MG63 (cell line): ENCODE measurements at places on chromosomes 6 and 20.

DNA sequence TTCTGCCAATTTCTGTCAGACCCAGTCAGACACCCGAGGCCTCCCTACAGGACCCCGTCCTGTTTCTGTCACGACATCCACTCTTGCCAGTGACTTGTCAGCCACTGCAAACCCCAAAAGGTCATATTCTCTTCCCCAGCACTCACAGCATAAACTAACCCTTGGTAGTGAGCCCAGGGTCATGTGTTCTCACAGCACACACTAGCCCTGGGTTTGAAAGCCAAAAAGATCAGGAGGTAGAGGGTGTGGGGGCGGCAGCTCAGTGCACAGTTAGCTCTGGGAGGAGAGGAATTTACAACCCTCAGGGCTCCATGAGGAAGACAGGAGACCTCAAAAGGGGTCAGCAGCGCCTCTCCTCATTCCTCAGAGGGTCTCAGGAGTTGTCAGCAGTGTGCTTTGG, 9.9 kb upstream of the SNX9 start:
- DNase-seq, result peak; percentile 88

GRCh38 chr6:52547647-52548352, 29.1 kb downstream of the TRAM2 start:
- DNase-seq, result peak; percentile 61

DNA sequence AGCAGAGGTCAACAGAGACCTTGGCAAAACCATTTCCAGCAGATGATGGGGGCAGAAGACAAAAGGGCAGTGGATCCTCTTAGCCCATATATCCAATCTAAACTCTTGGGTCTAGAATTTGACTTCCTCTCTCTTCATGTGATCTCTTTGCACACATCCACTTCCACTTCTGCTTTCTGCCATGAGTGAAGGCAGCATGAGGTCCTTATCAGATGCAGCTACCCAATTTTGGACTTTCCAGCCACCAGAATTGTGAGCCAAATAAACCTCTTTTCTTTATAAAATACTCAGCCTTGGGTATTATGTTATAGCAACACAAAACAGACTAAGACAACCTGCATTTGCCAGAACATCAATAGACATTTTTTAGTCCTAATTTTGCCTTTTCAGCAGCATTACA, 191.6 kb downstream of the ADAT2 start:
- DNase-seq, result no peak

DNA sequence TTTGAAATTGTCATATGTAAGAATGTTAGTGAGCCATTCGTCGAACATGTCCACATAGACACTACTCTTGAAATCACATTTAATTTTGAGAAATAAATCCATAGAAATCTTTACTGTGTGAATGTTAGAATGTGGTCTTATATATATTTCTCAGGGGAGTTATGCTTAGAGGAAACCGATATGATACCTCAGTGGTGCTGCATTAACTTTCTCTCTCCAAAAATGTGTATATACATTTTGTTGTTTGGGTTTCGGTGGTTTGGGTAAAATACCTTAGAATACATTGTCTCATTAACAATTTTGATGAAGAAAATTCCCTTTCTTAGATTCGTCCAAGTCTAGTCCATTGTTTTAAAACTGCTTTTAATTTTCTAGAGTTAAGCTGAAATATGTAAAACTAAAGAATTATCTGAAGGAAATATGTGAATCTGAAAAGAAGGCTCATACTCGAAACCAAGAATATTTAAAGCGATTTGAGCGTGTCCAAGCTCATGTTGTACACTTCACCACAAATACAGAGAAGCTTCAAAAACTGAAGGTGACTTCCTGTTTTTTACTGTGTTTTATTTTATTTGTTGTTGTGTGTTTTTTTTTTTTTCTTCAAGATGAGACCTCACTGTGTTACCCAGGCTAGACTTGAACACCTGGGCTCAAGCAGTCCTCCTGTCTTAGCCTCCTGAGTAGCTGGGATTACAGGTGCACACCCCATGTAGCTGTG, 10.3 kb downstream of the KIZ start:
- DNase-seq, result no peak

- no peak for DNase-seq
These were observed 43.7 kb downstream of the NINL start for GRCh38 chr20:25541676-25542075.

DNA sequence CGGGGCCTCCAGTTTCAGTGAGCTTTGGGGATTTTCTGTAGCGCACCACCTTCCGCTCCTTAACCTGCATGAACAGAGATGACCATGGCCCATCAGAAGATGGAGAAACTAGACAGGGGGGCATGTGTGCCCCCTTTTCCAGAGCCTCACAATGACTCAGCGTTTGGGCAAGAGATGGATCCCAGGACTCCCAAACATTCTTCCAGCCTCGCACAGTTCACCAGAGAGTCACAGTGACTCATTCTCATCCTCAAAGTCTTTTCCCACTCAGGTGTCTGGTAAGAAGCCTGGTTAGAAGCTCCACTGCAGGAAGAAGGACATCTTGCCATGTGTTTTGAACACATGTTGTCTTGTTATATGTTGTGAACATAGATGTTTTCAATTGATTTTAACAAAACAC, 76.2 kb upstream of the FRMD1 start:
- peak; percentile 50 for DNase-seq

DNA sequence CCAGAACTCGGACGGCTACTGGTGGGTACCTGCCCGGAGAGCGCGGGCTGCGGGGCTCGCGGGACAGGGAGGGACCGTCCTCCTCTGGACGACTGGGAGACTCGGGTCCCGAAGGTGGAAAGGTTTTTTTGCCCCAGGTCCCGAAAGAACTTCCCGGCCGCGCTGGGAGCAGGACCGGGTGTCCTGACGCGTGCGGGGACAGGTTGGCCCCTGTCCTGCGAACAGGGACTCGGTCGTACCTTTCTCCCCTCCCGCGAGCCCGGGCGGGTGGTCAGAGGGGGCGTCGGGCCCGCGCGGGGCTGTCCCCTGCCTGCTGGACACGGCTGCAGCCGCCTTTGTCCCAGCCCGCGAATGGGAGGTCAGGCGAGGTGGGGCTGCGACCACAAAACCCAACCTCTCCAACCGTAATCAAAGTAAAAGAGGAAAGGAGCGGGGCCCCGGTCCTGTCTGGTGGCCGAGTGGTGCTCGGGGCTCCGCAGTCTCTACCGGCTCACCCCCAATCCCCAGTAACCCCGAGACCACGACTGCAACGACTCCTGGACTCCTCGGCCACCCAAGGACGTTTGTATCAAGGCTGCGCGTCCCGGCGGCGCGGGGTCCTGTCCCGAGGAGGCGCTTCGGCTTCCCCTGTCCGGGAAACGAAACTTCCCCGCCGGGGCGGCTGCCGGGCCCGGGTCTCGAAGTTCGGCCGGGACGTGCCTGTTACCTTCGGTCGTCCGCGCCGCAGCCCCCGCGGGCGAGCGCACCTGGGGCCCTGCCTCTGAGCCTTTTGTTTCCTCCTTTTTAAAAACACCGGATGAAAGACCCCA, 798 bp downstream of the DSP start:
- peak; percentile 3 for DNase-seq

GRCh38 chr6:107894809-107895396, 63.1 kb downstream of the SEC63 start:
- DNase-seq, result no peak

DNA sequence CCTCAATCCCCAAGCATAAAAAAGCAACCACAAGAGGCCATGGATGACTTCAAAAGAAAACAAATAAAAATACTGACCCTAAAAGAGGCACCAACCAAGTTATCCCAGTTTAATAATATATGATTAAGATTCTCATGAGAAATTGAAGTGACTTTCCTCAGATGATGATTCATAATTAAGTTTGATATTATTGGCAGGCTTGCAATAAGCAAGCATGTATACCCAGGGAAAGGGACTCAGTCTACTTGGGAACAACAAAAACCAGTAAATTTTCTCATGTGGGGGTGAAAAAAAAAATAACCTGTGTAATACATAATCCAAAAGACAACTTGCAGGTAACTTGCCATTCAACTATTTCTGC, 19.6 kb downstream of the JAG1 start:
- no peak for DNase-seq

DNA sequence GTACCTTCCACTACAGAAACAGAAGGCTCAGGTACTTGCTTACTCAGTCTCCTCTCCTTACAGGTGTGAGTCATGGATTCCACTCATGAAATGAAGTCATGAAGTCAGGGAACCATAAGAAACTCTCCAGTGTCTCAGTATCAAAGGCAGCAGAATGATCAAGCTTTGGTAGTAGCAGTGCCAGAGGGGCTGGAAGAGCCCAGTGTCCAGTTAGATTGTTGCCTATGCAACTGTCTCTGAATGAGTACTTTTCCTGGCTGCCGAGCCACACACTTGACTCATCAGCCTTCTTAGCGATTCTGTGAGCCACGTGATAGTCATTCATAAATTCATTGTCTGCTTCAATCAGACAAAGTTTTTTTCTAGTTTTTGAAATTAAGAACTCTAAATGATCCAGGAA, 52.2 kb upstream of the DTNBP1 start:
- peak; percentile 58 for DNase-seq

DNA sequence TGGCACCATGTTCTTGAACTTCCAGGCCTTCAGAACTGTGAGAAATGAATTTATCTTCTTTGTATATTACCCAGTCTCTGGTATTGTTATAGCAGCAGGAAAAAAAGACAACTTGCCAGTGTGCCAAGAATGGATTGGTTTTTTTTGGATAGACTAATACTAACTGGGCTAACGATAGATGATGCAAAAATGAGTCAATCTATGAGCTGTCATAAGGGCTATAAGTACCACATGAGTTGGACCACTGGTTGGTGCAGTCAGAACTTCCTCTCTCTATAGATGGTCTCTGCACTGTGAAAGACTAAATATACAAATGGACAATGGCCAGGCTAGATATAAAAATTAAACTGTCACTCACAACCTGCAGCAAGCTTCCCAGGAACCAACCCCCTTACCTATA, 87.6 kb upstream of the COL21A1 start:
- peak; percentile 39 for DNase-seq

DNA sequence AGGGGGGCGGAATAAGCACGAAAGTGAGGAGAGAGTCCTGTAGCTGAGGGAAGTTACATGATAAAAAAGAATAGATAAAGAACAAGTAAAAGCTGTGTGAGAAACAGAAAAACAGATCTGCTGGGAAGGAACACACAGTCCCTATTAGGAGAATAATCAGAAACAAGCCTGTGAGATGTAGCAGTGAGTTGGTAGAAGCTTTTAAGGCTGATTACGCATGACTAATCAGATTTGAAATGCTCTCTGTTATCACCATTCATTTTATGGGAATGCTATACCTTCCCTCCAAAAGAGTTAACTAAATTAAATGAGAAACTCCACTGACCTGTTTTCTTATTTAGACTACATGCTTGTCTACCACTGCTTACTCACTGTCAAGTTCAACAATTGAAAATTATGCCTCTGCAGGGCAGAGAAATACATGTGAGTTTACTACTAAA, 15.8 kb downstream of the REPS1 start:
- no peak for DNase-seq

DNA sequence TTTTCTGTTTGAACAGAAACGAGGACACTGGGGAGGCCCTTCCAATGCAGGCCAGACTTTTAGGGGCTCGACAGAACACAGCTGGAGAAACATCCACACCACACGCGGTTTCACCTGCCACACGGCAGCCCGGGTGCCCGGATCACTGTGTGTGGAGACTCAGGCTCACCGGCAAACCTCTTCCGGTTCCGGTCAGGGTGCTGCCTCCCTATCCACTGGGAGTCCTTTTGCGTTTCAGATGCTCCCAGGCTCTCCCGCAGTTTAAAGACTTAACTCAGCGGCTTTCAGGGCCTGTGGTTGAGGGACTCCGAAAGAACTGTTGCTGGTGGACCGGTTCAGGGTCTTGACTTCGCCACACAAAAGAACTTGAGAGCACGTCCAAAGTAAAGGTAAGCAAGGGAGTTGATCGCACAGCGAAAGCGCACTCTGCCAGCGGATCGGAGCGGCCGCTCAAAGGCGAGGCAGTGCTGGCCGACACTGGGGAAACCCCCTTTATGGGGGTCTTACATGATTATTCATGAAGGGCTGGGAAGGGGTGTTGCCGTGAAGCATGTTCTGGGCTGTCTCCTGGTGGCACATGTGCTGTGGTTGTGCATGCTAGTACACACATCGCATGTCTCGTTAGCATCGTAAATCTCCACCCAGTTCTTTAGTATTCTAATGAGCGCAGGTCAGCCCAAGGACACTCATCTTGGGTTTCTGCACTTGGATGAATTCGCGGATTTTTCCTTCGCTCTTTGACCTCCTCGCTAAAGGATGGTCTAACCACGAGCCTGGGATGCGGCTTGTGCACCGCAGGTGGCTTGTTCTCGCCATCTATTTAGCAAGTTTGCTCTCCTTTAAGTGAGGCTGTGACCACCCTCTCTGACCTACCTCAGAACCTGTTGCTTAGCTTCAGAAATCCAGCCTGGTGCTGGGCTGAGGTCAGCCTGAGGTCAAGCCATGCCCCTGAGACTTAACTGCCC, 180.3 kb downstream of the CDH26 start:
- no peak for DNase-seq
